ENCODE measurements at places on chromosomes 2 and 18.

DNA sequence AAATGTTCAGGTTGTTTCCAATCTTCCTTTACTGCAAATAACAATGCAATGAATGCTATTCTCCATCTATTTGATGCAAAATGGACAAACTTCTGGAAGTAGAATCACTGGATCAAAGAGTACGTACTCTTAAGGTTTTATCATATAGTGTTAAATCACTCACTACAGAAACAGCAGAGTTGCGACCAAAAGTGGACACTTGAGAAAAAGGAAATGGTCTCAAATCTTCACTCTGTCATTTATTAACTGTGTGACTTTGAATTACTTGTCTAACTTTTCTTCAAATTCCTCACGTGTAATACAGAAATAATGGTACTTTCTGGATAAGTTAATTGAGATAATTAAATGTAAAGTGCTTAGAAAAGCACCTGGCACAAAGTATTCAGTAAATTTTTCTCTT is 78.1 kb downstream of the CERKL start:
- DNase-seq = no peak

DNA sequence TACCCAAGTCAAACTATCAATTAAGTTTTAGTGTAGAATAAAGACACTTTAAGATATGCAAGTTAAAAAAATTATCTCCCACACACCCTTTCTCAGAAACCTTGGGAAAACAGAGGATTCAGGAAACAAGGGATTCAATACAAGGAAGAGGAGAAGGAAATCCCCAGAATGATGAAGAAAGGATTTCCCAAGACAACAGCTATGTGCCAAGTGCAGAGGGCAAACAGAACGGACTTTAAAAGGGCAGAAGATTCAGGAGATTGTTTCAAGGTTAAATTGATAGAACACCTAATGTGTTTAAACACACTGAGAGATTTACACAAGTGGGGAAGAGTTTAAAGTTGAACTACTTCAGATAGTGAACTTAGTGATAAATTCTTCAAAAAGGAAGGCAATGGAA is 71.5 kb upstream of the EPAS1 start:
- DNase-seq = no peak

- DNase-seq = no peak
These were observed 77.0 kb downstream of the KYNU start for GRCh38 chr2:142954493-142954892.

DNA sequence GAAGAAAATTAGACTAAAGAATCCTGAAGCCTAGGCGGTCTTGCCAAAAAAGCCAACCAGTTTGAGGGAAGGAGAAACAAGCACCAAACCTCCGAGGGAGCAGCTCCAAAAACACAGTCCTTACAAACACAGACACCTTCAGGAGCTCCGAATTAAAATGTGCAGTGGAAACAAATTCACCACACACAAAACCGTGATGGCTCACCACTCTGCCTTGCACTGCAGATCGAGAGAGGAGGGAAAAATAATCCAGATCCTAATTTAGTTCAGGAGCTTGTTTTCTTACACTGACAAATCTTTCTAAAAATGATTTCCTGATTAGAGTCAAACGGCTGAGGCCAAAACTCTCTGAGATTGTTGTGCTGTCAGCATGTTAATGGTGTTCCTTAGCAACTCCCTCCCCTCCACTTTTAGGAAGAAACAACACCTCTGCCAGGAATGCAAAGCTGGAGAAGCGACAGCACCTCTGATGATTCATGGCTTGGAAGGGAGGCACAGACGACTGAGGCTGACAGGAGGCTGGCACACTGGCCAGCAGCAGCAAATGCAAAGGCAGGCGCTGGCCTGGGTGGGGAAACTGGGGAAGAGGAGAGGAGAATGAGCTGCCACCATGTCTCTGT is 249.4 kb upstream of the KLHL29 start:
- DNase-seq = no peak

Data from NB4 (cell line).